Foreskin keratinocyte (primary cell): ENCODE measurements at places on chromosomes 11 and 22. TPM values are rescaled to one million over a fixed set of nuclear protein-coding genes. Genes with fewer than 3 reads are reported as not detected.
A peak's percentile ranks its signal among the peaks of the same experiment; 100 is the strongest.

The SCN2B gene
- 0.14 and 0.42 TPM in 2 replicates for total RNA-seq

The SYT13 gene
- not detected in 2 replicates for total RNA-seq

The GRIK4 gene
- not detected in 2 replicates for total RNA-seq

The LRRN4CL gene
- 0.39 and 0.41 TPM in 2 replicates for total RNA-seq

The PHOX2A gene
- not detected in 2 replicates for total RNA-seq

The MGAT3 gene
- not detected in 2 replicates for total RNA-seq

The ACTN3 gene
- not detected in 2 replicates for total RNA-seq

The KLHDC7B gene
- total RNA-seq = not detected in 2 replicates

The SLC22A12 gene
- total RNA-seq = not detected in 2 replicates

The NCAM1 gene
- total RNA-seq = 0.14 and 0.24 TPM in 2 replicates

The MPZL3 gene
- 9.8 and 11.5 TPM in 2 replicates for total RNA-seq

The NXPE2 gene
- not detected in 2 replicates for total RNA-seq

The TXNRD2 gene
- total RNA-seq = 24.2 and 28.8 TPM in 2 replicates

The PACSIN3 gene
- 67.9 and 71.4 TPM in 2 replicates for total RNA-seq

The GLYATL1 gene
- 0.17 and 0.18 TPM in 2 replicates for total RNA-seq

The CBLIF gene
- not detected in 2 replicates for total RNA-seq

The HSPB2 gene
- not detected in 2 replicates for total RNA-seq

DNA sequence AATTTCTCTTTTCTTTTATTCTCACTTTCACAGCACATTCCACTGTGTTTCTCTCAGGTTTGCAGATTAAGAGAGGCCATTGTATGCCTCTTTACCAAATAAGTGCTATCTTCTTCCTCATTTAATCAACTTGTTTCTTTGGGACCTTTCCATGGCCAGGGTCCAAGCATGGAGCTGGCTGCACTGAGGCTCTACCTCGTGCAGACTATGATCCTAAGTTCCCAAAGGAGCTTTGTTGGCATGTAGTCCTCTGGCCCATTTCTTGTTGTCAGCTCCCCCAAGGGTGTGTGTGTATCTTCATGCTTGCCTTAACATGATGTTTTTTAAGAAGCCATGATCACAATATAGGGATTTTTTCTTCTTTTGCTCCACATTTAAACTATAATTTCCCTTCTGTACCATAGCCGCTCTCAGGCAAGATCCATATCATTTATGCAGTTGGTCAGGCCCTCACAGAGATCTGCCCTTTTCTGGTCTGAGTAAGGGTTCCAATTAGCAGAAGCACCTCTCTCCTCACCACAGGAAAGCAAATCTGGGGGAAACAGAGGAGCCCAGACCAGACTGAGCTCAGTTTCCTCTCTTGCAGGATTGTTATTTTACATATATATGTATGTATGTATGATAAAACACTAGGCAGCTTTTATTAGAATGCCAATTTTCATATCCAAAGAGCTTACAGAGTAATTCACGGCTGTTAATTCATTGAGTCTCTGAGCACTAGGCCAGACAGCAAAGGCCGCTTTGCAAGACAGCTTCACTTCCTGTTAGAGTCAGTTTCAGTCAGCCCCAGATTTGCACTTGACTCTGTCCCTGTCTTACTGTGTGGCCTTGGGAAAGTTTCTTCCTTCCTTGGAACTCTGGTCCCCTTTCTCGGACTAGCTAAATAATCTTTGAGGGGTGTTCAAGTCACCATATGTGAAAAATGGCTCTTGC is 34.3 kb downstream of the CYB5R2 start:
- no peak for DNase-seq

DNA sequence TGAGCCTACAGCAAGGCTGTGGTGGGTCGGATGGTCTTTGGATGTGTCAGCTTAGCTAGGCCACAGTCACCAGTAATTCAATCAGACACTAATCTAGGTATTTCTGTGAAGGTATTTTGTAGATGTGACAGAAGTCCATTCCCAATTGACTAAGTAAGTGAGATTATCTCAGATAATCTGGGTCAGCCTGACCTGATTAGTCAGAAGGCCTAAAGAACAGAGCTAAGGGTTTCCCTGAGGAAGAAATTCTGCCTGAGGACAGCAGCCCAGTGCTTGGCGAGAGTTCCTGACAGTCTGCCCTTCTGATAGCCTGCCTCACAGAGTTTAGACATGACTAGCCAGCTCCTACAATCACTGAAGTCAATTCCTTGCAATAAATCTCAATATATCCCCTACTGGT is 28.7 kb downstream of the GUCD1 start:
- no peak for DNase-seq

GRCh38 chr11:115180272-115180671 is 323.9 kb downstream of the CADM1 start:
- DNase-seq = no peak

GRCh38 chr22:48102581-48102980 is 1340.1 kb downstream of the TBC1D22A start:
- DNase-seq = no peak

DNA sequence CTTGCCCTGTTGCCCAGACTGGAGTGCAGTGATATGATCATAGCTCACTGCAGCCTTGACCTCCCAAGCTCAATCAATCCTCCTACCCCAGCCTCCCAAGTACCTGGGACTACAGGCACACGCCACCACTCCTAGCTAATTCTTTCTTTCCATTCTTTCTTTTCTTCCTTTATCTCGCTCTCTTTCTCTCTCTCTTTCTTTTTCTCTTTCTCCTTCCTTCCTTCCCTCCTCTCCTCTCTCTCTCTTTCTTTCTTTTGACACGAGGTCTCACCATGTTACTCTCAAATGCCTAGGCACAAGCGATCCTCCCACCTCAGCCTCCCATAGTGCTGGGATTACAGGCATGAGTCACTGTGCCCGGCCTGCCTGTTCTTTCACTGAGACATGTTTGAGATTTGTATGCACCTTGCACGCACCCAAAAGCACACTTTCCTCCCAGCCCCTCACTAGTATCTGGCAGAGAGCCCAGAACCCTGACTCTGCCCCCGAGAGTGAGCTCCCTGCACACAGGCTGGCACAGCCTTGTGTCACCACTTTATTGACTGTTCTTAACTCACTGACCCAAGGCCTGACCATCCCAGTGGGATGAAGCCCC is 56.8 kb downstream of the CD6 start:
- DNase-seq = no peak

GRCh38 chr11:126341760-126342161 is 13.7 kb upstream of the ST3GAL4 start:
- DNase-seq = peak; percentile 88

GRCh38 chr11:1542267-1542666 is 29.8 kb downstream of the DUSP8 start:
- DNase-seq = no peak

DNA sequence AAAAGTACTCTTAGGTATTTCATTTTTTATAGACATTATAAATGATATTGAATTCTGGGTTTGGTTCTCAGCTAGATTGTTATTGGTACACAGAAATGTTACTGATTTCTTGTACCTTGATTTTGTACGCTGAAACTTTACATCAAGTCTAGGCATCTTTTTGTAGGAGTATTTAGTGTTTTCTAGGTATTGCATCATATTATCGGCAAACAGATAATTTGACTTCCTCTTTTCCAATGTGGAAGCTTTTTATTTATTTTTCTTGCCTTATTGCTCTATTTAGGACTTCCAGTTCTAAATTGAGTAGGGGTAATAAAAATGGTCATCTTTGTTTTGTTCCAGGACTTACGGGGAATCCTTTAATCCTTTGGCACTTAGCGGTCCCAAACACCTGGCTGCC is 676.6 kb upstream of the CCDC179 start:
- DNase-seq = no peak

DNA sequence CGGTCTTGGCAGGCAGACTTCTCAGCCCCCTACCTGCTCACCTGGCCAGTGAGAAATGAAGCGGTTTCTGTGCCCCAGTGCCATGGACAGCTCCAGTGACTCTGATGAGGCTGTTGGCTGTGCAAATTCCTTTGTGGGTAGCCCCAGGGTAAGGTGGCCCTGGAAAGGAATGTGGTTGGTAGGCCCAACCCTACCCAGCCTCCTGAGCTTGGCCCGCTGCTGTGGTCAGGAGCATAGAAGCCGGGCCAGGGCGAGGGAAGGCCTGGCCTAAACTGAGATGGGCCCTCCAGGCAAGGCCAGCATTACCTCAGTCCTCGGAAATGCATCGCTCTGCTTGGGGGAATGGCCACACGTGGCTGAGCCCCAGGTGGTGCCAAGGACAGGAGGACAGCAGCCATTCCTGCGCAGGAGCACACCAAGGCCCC is 16.9 kb downstream of the DAGLA start:
- DNase-seq = peak; percentile 74

DNA sequence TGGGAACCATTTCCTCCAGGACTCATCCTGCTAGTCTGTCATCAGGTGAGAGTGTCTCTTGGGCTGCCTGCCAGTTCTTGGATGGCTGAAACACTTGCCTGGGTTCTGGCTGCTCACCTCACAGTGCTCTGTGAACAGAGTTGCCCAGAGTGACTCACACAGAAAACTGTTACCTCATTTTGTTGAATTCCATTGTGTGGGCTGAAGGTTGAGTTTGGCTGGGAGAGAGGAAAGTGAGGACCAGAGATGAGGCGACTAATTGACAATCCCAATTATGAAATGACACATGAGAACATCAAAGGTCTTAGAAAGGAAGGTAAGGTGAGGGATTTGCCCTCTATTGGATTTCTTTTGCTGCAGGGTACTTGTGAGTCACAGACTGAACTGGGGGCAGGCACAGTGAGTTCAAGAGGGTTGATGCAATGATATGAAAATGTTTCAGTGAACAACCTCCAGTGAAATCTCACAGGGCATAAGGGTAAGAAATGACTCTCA is 20.2 kb upstream of the CALCB start:
- peak; percentile 55 for DNase-seq

DNA sequence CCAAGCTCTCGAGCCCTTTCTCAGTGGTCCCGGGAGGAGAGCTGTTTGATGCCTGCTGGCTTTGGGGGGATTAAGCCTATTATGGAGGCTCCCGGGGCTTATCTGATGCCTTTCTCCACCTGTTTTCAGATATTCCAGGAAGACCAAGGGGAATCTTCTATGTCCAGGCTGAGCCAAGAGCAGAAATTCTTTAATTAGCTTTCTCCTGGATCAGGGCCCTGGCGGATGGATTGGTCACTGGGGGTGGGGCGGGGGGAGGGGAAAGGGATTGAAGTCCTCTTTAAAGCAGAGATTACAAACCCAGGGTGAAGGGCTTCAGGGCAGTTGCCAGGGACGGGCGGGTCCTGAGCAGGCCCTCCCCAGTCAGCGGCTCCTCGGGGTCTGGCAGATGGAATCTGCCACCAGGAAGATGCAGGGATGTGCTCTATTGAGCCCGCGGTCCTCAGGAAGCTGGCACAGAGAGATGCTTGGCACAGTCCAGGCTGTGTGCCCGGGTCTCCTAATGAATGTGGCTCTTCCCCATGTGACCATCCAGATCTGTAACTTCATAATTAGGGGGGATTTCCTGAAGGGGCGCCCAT is 33.6 kb downstream of the MACROD1 start:
- no peak for DNase-seq

DNA sequence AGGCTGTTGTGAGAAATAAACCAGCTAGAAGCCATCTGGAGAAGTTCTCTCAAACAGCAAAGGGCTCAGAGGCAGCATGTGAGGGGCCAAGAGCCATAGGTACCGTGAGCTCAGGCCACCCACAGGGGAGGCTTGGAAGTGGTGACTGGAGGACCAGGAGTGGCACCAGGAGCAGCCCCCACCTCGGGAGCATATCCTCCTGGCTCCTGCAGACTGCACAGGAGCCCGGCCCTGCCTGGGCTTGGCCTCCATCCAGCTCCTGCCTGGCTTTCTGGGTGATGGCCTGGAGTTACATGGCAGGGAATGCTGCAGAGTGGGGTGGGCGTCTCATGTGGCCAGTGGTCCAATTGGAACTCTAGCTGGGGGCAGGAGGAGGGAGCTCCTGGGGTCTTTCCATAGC is 4.2 kb upstream of the MPPED1 start:
- no peak for DNase-seq

GRCh38 chr11:126491092-126491491 is 135.6 kb downstream of the ST3GAL4 start:
- DNase-seq = no peak

- DNase-seq = peak; percentile 25
Measured at GRCh38 chr11:9039198-9039597, 35.4 kb upstream of the NRIP3 start.

DNA sequence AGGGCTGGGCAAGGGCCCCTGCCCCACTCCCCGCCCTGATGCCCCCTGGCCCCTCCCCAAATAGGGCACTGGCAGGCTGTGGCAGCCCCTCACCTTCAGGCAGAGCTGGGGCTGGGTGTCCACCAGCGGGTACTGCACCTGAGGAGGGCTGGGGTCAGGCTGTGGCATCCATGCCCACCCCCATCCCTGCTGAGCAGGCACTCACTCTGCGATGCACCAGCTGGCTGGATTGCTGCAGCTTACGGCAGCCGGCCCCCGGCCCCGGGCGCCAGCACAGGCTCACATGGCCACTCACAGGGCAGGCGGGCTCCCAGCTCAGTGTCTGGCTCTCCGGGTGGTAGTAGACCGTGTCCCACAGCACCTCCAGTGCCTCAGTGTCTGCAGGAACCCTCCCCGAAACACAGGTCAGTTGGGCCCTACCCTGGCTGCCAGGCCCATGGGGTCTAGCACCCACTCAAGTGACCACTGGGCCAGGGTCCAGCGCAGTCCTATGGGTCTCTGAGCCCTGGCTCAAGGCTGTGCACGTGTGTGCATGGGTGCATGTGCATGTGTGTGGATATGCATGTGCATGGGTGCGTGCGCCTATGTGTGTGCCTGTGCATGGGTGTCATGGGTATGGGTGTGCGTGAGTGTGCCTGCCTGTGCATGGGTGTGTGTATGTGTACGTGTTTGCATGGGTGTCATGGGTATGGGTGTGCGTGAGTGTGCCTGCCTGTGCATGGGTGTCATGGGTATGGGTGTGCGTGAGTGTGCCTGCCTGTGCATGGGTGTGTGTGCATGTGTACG is 14.4 kb downstream of the IL17REL start:
- no peak for DNase-seq

DNA sequence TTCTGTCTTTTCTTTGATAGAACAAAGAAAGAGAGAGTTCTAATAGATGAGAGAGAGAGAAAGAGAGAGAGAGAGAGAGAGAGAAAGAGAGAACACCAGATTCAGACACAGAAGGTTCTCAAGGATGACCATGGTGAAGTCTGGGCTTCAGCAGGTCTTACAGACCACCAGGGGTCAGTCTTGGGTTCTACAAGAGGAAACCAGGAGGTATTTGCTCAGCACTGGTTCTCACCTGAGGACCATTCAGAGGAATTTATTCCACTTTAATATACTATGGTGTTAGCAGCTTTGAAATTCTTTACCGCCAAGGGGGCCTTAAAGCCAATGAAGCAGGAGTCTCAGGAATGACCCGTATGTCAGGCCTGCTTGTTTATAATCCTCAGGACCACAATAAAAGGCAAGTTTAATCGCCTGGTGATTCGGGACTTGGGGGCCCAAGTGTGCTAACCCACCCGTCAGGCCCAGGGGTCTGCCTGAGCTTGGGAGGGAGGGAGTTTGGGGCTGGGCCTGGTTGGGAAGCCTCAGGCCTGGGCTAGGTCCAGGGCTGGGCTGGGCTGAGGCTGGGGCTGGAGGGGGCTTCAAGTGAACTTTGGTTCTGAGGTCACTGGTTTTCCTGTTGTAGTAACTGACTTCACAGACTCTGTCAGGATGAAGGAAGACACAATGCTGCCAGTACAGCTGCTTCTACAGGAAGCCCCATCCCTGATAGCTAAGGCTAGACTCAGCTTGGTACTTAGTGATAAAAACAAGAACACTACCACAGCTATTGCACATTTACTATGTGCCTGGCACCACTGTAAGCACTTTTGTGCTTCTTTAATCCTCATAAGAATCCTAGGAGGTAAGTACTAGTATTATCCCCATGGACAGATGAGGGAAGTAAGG is 179.2 kb upstream of the ZBED5 start:
- DNase-seq = peak; percentile 57

GRCh38 chr11:109707411-109707810 is 285.4 kb downstream of the C11orf87 start:
- no peak for DNase-seq

GRCh38 chr11:1932105-1932480 is 12.6 kb downstream of the TNNT3 start:
- no peak for DNase-seq
